ENCODE measurements at places on chromosomes 11 and 22.

- DNase-seq: peak; percentile 13
Measured at GRCh38 chr11:132402071-132402684, 1031.8 kb downstream of the NTM start.

GRCh38 chr22:29266564-29267461 is 968 bp downstream of the RHBDD3 start:
- DNase-seq: no peak

DNA sequence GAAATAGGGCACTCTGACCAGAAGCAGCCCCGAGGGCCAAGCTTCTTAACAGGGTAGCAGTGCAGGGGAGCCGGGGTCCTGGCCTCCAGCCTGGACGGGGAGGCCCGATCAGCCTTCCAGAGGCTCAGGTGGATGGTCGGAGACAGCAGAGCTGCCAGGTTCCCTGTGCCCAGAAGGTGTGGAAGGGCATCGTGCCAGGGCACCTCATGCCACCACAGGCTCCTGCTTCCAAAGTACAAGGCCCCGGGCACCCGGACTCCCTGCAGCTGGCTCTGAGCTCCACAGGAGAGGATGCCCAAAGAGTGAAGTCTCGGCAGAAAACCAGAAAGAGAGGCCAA is 14.3 kb downstream of the EHD1 start:
- no peak for DNase-seq

- DNase-seq: no peak
Measured at GRCh38 chr22:50089682-50090411, at the start of gene MOV10L1. MOV10L1 (plus strand) TSS chr22:50090006; CDS start chr22:50090089, 83 bp downstream.

DNA sequence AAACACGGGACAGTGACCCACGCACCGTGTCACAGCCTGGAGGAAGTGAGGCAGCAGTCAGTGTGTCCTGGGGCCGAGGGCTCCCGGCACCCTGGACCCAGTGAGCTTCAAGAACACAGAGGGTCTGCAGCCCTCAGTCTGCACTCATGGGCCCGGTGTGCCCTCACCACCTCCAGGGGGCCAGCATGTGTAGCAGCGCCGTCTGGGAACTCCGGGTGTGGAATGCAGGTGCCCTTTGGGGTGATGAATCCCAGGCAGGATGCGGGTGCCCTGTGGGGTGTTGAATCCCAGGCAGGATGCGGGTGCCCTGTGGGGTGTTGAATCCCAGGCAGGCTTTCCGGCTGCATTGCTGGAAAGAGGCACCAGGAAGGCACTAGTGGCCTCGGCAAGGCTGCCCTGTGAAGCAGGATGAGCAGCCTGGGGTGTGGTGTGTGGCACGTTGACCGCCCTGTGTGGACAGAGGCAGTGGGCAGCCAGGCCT is 1399.9 kb downstream of the BRD1 start:
- no peak for DNase-seq

DNA sequence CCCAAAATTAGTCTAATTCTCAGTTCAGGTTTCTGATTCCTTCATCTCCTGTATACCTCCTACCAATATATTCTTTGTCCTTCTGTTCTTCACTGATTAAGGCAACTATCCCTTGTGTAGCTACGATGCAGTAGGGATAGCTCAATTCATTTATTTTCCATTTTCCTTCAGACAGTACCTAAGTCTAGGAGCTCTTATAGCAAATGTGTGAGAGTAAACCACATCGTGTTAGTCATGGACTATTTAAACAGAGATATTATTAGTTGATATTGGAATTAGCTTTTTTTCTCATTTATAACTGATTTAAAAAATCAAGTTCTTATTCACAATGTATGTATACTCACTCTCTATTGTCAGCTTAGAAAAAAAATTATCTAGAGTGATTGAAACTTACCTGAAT is 900.0 kb downstream of the JRKL start:
- DNase-seq: no peak

DNA sequence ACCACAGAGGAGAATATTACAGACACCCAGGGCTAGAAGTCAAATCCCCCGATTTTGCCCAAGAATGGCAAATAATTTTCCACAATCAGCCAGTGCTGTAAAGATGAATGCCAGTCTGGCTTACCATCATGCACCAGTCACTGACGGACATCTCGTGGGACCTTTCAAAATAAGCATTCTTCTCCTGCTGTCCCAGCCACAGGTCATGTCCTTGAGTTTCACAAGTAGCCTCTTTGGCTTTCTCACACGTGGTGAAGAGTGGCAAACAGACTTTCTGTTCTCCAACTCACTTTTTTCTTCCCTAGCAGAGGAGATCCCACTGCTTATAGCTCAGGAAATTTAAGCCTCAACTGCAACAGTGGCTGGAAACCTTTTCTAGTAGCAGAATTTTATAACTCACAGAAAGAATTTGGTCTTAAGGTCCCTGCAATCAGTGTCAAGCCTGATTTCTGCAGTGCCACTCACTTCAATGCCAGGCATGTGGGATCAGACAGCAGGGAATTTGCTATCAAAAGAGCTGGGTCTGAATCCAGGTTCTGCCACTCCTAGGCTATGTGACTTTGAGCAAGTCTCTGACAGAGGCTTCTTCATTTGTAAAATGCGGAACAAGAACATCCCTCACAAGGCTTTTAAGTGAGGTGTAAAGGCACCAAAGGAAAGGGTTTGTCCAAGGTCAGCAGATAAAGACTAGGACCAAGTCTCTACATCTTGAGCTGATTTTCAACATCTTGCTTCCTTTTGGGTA is 3.6 kb downstream of the PIK3IP1 start:
- DNase-seq: no peak

DNA sequence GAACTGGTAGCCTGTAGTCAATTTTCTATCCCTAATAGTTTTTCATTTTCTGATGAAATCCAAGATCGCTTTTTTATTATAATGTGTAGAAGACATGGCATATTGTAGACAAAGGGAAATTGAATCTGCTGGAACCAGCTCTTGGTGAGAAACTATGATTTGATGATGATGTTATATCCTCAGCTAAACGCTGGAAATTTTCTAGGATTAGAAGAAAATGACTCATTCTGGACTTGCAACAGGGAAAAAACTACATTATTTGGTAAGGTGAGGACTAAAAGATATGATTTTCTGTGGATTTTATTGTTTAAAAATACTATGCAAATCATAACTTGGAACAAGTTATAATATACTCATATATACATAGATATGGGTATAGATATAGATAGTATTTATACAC is 14.1 kb upstream of the PGM2L1 start:
- DNase-seq: no peak

- DNase-seq: no peak
Measured at GRCh38 chr11:76228071-76228874, 22.0 kb upstream of the WNT11 start.

- no peak for DNase-seq
Measured at GRCh38 chr22:37487571-37487970, 1.4 kb upstream of the MFNG start.

DNA sequence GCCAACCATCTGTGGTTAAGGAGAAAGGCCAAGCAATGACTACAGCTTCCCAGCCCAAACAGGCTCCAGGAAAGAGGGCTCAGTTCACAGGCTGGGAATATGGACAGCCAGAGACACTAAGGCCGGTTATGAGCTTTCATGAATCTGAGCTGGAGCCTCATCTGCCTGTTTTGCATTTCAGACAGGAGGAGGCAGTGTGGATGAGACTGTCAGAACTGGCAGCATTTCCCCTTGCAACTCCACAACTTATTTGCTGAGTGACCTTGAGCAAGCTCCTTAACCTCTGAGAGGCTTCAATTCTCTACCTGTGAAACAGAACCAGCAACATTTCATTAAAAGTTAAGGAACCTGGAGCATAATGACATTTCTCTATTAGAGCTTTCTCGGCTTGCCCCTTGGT is 264.0 kb downstream of the ETS1 start:
- no peak for DNase-seq

DNA sequence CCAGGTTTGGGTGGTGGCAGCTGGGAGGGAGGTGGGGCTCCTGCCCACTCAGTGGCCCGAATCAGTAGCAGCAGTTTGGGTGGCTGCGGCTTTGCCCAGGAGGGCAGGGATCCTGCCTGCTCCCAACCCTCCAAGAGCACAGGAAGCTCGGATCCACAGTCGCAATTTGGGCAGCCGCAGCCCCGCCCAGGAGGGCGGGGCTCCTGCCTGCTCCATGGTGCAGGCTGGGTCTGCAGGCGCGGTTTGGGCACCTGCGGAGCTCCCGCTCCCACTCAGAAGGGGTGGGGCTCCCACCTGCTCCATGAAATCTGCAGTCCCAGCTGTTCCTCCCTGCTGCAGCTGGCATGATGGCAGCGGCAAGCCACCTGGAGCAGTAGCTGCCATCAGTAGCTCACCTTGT is 38.1 kb upstream of the CALCB start:
- DNase-seq: no peak

GRCh38 chr22:25911243-25911972 is 169.4 kb downstream of the MYO18B start:
- DNase-seq: no peak

DNA sequence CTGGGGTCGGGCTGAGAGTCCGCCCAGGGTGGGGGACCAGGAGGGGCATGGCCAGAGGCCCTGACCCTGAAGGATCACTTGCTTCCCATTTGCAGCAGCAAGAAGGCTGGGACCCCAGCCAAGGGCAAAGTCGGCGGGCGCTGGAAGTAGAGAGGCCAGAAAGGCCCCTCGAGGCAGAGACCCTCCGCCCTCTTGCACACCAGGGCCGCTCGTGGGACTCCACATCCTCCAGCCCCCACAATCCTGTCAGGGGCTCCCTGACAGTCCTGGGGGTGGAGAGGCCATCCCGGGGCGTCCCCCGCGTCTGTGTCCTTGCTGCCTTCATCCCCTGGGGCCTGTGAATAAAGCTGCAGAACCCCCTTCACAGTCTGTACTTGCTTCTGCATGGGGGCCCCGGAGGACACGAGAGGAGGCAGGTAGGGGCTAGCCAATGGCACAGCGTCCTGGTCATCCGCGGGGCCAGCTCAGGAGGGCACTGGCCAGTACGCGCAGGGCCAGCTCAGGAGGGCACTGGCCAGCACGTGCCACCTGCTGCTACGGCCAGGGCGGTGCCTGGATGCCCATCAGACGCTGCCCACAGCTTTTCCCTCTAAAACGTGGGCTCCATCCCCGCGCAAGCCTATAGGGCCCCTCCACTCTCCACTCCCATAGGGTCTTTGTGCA is 8.7 kb upstream of the MRPL23 start:
- DNase-seq: no peak

- no peak for DNase-seq
Measured at GRCh38 chr11:82003671-82004515, 729.8 kb downstream of the FAM181B start.

- DNase-seq: no peak
Measured at GRCh38 chr11:122799406-122800105, 38.7 kb upstream of the CRTAM start.

- no peak for DNase-seq
Measured at GRCh38 chr22:26725012-26725676, 67.8 kb downstream of the MIAT start.

DNA sequence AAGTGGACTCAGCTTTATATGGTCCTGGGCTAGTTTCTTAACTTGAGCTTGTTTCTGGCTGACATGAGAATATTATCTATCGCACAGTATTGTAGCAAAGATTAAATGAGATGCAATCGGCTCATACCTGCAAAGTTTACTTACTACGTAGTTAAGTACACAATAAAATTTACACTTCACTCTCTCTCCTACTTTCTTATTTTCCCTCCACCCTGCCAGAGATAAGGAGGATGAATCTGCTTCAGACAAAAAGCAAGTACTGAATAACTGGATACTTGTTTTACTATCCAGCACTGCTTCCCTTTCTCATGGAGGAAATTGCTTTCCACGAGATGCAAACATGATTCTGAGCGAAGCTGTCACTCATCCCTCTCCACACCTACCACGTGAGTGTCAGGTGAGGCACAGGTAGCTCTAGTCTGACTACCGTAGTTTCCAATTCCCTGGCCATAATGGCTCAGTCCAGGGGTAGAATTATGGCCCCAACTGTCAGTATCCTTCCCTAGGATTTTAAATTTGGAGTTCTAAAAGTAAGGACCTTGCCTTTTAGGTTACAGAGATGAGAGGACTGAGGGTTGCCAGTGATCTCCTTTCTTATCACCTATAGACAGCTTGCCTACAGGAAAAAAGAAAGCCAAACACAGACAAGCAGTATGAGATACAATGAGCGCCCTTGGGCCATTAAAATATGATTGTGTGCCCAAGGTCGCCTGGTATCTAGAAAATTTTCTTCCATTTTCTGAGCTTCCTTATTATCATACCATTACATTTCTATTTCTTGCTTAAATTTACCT is 39.8 kb downstream of the GAB2 start:
- no peak for DNase-seq

GRCh38 chr11:19183646-19184045 is 18.1 kb downstream of the CSRP3 start:
- no peak for DNase-seq

GRCh38 chr22:36757668-36758211 is 18.2 kb downstream of the IFT27 start:
- peak; percentile 79 for DNase-seq

DNA sequence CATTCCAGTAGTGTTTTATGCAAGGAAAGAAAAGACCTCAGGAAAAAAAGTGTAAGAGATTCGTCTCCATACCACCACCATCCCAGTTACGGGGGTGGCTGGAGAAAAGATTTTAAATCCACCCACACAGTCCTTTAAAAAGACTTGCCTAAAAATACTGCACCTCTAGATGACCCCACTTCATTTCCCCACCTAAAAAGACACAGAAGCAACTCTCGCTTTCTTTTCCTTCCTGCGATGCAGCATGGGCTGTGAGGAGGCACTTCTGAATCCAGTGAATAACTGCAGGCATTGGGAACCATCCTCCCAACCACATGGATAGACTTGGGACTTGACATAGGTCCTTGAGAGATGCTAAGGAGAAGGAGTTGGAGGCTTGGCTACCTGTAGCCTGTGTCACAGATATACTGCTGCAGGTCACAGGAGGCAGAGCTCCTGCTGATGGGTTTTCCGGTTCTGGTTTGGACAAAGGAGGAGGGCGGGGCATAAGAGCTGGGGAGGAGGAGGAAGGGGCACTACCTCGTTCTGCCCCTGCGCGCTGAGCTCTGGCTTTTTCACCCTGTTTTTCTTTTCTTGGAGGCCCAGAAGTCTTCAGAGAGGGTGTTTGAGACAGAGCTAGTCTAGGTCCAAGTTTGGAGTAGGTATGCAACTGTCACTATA is 285.9 kb downstream of the NTM start:
- DNase-seq: no peak

DNA sequence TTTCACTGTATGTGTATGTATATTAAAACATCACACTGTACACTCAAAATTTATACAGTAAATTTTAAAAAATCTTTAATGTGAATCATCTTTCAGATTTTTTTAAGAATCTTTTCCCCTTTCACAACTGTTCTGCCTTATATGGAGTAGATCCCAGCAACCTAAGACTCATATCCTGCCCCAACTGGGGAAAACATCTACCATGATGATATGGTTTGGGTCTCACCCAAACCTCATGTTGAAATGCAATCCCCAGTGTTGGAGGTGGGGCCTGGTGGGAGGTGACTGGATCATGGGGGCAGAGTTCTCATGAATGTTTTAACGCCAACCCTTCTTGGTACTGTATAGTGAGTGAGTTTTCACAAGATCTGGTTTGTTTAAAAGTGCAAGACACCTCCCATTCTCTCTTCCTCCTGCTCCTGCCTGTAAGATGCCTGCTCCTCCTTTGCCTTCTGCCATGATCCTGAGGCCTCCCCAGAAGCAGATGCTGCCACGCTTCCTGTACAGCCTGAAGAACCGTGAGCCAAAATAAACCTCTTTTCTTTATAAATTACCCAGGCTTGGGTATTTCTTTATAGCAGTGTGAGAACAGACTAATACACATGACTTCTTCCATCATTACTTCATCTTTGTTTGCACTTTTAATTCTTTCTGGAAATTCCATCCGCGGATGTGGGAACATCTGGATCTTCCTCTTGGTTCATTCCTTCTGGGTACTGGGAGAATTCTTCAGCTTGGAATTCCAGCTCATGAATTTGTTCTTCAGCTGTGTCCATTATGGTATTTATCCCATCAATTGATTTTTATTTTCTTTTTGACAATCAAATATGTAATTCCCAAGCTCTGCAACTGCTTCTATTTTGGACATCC is 36.9 kb downstream of the LINC01488 start:
- DNase-seq: no peak
